NCI-H226 (cell line): ENCODE measurements at places on chromosomes 5 and 9.
A peak's percentile ranks its signal among the peaks of the same experiment; 100 is the strongest.

DNA sequence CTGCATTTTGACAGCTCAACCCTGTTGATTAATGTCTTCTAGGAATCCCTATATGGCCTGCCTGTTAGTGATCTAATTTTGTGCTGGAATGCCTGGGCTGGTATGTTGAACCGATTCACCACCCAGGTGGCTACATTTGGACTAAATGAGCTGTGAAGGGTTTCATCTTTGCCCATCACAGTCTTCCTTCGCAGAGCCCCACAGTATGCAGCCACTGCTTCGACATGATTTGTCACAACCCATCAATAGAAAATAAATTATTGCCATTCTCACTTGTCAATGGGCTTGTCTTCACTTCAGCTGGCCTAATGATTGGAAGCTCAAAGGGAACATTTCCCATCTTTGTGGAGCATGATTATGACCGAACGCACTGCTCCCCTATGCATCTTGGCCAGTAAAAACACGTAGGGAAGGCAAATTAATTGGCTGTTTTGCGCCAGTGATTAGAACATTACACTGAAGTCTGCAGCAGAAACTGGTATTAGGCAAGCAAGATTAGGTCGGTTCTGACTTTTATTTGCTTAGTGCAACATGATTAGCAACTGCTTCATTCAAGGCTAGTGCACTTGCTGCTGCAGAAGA, 408.5 kb downstream of the KIAA0825 start:
- DNase-seq, result peak; percentile 33

- DNase-seq, result no peak
Observed at GRCh38 chr9:123550797-123551196, 194.8 kb downstream of the CRB2 start.

DNA sequence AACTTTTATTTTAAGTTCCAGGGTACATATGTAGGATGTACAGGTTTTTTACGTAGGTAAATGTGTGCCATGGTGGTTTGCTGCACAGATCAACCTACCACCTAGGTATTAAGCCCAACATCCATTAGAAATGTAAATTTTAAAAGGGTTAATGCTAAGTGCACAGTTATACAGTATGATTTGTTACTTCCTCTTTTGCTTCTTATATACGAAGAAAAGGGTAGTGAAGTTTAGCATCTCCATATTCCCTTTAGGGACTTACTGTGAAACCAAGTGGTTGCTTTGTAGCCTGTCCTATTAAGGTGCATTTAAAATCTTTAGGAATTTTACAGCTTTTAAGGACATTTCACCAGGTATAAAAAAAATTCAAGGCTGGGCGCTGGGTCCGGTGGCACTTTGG, 46.4 kb downstream of the RBM27 start:
- DNase-seq, result no peak

DNA sequence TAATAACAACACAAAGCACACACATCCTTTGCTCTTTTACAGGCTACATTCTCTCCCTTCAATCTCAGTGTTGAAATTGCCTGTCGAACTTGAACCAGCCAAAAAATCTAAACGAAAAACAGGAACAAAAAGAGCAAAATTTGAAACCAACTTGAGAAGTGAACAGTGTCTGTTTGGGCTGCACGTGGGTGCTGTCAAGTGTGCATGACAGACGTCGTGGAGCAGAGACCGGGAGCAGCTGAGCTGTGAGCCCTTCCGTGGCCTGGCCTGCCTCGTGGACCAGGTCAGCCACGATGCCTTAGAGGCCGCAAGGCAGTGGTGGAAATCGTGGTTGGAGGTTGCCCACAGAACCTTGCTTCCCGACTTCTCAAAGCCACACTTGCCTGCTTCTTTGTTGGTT, 34.8 kb upstream of the DENND1A start:
- no peak for DNase-seq

- no peak for DNase-seq
Observed at GRCh38 chr5:142685418-142686209, at the start of gene FGF1. FGF1 (minus strand) TSS chr5:142686090; CDS start chr5:142614127, 71,963 bp downstream.

DNA sequence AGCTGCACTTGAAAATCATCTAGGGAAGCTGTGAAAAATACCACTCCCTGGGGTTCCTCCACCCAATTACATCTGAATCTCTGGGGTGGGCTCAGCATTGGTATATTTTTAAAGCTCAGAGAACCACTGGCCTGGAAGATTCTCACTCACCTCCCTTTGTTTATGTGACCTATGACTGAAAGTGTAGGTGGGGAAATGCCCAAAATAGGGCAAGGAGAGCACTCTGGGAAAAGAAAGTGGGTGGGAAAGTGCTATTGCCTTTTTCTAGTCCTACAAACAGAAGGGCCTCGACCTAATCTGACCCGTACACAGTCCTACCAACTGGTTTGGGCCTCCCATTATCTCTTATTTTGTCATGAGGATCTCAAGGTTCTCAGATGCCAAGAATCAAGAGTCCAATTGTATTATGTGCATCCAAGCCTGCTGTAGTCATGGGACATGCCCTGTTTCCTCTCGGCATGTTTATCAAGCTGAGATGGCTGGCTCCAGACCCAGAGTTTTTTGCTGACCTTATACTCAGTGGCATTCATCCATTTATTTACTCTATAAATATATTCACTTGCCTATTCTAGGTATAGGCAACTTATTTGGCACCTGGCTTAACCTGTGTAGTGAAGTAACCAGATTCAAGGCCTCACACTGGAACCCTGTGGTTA, 483.7 kb downstream of the ENC1 start:
- DNase-seq, result no peak

GRCh38 chr5:143707806-143708205, 104.2 kb upstream of the HMHB1 start:
- DNase-seq, result no peak

- no peak for DNase-seq
Observed at GRCh38 chr9:83505282-83505681, 32.9 kb downstream of the FRMD3 start.

GRCh38 chr5:83044926-83045325, 32.3 kb downstream of the TMEM167A start:
- no peak for DNase-seq

- no peak for DNase-seq
Observed at GRCh38 chr5:89441965-89442364, 559.0 kb upstream of the MEF2C start.

- DNase-seq, result no peak
Observed at GRCh38 chr5:95895771-95896170, 65.9 kb downstream of the ELL2 start.

GRCh38 chr9:14690948-14691730, 2.1 kb downstream of the ZDHHC21 start:
- DNase-seq, result no peak

GRCh38 chr5:146595088-146595487, 79.1 kb upstream of the GPR151 start:
- no peak for DNase-seq

GRCh38 chr5:142839711-142840346, 69.7 kb downstream of the ARHGAP26 start:
- DNase-seq, result peak; percentile 30

GRCh38 chr9:133529874-133530273, 4.6 kb upstream of the ADAMTSL2 start:
- DNase-seq, result no peak

GRCh38 chr9:93829271-93830011, 125.7 kb downstream of the BARX1 start:
- DNase-seq, result no peak

DNA sequence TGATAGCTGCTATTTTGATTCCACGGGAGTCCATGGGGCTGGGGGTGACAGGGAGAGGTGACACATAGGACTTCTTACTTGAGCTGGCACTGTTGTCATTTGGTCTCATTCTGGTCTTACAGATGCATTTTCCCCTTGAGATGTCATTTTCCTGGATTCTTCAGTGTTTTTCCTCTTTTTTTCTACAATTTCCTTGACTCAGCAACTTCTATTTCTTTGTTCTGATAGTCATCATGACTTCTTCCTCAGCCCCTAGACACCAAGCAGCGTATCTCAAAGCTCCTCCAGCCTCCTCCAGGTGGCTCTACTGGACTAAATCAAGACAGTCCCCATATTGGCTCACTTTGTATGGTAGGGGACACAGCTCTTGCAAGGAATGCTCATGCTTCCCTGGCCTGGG, 16.5 kb downstream of the LVRN start:
- DNase-seq, result no peak

DNA sequence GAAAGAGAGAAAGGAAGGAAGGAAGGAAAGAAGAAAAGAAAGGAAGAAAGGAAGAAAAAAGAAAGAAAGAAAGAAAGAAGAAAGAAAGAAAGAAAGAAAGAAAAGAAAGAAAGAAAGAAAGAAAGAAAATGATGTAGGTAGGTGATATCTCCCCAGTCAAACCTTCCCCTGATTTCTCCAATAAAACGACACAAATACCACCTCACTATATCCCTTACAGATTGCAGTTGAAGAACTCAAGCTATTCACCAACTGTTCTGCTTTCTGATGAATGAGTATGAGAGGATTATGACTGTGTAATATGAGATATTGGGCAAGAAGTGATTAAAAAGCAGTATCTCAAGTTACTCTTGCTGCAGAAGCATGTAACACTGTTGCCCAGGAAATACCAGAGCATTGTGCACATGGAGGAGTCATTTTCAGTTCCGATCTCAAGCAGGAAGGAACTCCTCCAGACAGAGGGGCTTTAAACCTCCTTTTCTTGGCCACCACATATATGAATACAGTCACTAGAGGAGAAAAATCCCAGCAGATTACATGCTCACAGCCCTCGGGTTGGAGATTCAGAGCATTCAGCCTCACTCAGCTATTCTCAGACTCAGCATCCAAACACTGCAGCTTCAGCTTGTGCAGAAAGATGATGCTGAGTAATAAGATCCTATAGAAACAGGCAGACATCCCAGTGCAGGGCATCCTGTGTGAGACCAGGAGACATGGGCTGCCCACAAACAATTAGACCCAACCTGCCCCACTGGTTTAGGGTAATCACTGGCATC, 61.4 kb downstream of the UGCG start:
- DNase-seq, result peak; percentile 97

DNA sequence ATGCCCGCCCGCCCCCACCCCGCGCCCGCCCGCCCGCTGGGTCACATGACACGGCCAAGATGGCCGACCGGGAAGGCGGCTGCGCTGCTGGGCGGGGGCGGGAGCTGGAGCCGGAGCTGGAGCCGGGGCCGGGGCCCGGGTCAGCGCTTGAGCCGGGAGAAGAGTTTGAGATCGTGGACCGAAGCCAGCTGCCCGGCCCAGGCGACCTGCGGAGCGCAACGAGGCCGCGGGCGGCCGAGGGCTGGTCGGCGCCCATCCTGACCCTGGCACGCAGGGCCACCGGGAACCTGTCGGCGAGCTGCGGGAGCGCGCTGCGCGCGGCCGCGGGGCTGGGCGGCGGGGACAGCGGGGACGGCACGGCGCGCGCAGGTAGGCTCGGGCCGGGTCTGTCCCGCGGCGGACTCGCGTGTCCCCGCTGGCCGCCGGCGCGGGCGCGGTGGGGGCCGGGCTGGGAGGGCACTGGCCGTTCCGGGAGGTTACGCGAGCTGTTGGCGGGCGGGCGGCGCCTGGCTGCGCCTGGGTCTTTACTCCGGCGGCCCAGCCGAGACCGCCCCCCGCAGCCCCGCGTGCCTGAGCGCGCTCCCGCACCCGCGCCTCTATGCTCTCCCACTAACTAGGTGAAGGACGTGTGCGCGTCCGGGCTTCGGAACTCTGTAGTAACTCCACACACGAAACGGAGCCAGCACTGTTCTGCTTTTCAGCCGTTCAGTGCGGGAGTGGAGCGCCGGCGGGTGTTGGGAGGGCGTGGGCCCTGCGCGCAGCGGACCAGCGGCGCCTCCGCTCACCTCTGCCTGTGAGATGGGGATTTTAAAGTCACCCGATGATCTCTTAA, at the start of gene RUFY1:
Gene RUFY1, plus strand, starts transcription at position 44 of the 832 bp plus-strand sequence. Its CDS starts 16 bp downstream, at position 60.
- DNase-seq, result peak; percentile 67

DNA sequence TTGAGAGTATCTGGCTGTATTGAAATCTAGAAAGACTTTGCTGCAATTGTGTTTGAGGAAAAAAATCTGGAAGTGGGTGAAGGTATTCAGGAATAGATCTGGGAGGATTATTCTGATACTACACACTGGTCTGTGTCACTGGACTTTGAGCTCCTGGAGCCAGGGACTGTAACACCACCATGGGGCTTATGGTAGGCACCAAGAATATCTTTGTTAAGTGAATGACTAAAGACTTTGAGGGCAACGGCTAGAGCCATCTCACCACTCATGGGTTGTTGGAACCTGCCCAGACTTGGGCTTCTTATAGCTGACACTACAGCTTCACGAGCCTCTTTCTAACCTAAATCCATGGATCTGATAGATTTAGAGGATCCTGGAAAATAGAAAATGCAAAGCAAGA, 10.2 kb downstream of the NFX1 start:
- no peak for DNase-seq

DNA sequence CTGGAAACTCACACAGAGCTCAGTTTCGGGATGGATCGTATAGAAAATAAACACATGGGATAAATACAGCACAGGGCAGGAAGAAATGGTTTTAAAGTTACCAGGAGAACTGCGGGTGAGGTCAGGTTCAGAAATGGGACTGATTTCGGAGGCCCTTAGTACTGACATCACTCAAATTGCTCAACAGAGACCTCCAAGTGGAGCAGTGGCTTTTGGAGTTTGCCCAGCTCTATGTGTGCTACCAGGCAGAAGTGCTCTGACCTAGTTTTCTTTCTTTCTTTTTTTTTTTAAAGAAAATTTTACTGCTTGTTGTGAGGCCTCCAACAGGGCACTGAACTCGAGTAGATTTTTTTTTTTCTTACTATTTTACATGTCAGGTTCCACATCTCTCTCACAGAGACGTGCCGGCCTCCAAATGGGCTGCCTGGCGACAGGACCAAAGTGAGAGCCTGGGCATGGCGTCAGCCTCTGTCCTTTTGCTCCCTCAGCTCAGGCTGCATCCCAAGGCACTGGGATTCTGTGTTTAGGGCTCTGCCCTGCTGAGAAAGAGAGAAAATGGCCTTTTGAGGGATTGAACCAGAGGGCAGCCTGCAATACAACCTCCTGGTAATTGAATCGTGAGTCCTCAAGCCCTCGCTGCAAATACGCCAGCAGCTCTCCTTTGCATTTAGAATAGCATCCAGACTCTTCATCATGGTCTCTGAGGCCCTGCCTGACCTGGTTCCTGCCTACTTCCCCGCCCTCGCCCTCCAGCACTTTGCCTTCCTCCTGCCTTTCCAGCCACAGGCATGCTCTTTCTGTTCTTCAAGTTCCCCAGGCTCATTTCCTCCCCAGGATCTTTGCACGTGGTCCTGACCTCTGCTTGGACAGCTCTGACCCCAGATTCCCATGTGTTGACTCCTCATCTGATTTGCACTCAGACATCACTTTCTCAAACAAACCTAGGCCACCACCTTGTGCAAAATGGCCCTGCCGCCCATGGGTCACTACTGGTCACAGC, 173.5 kb downstream of the FGF1 start:
- peak; percentile 74 for DNase-seq

DNA sequence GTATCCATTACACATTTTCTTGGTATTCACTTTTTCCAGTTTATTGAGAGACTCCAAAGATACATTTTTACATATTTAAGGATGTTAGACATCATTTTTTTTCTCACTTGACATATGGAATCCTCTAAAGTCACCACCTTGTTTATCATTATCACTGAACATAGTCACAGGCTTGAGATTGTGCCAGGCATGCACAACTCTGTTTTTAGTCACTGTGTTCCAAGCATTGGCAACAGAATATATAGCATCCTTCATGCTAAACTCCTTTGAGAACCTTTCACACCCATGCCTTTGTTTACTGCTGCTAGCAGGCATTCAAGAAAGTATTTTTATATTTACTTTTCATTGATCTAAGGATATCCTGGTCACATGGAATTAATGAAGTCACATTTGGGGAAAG, 668.6 kb upstream of the ARRDC3 start:
- DNase-seq, result no peak

GRCh38 chr5:141958546-141959172, 657 bp upstream of the PCDH12 start:
- no peak for DNase-seq

GRCh38 chr5:134902071-134902801, 2.7 kb upstream of the PCBD2 start:
- DNase-seq, result no peak

GRCh38 chr5:160867976-160868375, 16.0 kb upstream of the ATP10B start:
- no peak for DNase-seq
